ENCODE measurements at places on chromosomes 1 and 21.

DNA sequence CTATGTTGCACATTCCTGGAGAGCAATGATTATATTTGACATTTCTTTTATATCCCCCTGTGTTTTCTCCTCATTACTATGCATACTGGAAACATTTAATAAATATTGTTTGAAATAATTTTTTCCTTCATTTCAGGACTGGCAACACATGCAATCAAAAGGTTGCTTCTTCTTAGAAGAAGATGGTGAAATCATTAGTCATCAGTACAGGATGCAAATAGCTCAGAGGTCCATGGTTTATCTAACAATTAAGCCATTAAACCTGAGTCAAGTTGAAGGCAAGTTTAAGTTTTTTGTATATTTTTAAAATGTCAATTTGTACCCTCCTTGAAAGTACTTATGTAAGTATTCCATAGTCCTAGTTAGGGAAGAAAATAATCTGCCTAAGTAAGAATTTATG, 22.5 kb downstream of the EFCAB7 start:
- DNase-seq = no peak

DNA sequence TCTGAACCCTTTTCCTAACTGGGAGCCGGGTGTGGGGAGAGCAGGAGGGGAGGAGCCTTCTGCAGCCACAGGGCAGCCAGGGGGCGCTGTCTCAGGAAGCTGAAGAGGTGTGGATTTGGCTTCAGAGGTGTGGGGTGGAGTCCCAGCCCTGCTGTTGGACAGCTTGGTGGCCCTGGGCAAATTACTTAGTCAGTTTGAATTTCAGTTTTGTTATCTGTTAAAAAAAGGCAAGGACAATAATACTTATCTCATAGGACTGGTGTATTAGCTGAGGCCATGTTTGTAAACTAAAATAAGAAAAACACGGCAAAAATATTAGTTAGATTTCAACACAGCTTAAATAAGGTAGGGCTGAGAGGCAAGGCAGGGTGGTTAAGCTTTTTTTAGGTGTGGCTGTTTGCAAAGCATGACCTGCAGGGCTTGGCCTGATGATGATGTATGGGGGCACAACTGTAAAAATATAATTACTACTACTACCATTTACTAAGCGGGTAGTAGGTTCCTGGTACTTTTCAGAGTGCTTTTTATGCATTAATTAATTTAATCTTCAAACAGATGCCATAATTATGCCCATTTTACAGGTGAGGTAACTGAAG, 111.8 kb downstream of the PLXNA2 start:
- DNase-seq = peak; percentile 64

GRCh38 chr1:206050655-206051235, 2.2 kb upstream of the RHEX start:
- DNase-seq = peak; percentile 26

- DNase-seq = no peak
Measured at GRCh38 chr1:211378844-211379243, 52.2 kb downstream of the TRAF5 start.

All from GM18507 (cell line).